ENCODE measurements at places on chromosomes 16 and 17.

DNA sequence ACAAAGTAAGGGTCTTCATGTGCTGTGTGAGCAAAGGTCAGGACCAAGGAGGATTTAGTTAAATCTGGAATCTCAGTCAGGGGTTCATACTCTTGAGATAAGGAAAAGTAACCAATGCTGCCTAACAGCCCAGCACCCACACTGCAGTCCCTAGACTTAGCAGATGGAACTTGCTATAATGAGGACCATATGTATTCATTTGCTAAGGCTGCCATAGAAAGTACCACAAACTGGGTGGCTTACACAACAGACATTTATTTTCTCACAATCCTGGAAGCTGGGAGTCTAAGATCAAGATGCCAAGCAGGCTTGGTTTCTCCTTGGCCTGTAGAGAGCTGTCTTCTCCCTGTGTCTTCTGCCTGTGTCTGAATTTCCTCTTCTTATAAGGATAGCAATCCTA, 20.8 kb downstream of the ZP2 start:
- DNase-seq = no peak

DNA sequence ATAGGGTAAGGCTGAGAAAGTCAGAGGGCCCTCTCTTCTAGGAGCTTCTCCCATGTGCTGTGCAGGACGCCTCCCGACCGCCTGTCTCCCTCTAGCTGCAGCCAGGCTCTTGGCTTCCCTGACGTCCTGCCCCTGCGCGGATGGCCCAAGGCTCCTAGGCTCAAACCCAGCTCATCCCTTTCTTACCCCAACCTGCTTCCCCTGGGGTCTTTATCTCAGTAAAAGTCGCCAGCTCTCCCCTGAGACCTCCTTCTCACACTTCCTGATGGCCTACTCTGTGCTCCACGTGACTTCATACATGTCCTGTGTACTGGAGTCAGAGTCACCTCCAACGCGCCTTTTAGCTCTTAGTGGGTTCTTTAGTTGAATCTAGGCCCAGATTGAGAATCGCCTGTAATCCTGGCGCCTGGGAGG, 1.1 kb upstream of the ZNF747 start:
- DNase-seq = peak; percentile 31

DNA sequence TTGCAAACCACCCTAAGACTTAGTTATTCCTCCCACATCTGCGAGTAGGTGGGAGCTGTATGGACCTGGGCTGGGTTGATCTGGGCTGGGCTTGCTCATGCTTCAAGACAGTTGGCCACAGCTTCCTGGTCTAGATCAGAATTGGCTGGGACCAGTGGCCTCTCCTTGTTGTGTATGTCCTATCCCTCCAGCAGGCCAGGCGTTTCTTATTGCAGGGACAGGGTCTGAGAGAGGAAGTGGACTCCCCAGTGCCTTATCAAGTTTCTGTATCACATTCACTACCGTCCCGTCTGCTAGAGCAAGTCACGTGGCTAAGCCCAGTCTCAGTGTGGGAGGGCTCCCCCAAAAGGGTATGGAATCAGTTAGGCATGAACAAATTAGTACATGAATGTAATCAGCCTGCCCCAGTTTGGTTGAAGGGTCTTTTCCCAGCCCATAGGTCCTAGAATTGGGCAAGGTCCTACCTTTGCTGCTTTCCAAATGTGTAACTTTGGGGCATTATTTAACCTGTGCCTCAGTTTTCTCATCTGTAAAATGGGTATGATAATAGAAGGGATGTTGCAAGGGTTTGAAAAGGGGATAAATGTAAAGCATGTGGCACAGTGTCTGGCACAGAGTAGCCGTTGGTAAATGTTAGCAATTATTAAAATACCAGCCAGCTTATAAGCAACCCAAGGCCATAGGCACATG, 36.0 kb downstream of the NKD1 start:
- DNase-seq = no peak

DNA sequence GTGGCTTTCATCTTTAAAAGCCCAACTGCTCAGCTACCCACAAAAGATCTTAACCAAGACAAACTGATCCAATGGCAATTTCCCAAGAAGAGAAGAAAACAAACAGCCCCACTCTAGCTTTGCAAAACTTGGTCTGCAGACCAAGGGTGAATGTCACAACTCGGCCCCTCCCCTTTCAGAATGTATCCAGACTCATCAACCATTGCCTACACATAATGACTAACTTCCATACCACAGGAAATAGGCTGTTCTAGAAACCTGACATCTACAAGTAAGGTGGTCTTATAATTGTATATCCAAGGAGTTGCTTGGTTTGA, 16.0 kb downstream of the DCUN1D3 start:
- no peak for DNase-seq

DNA sequence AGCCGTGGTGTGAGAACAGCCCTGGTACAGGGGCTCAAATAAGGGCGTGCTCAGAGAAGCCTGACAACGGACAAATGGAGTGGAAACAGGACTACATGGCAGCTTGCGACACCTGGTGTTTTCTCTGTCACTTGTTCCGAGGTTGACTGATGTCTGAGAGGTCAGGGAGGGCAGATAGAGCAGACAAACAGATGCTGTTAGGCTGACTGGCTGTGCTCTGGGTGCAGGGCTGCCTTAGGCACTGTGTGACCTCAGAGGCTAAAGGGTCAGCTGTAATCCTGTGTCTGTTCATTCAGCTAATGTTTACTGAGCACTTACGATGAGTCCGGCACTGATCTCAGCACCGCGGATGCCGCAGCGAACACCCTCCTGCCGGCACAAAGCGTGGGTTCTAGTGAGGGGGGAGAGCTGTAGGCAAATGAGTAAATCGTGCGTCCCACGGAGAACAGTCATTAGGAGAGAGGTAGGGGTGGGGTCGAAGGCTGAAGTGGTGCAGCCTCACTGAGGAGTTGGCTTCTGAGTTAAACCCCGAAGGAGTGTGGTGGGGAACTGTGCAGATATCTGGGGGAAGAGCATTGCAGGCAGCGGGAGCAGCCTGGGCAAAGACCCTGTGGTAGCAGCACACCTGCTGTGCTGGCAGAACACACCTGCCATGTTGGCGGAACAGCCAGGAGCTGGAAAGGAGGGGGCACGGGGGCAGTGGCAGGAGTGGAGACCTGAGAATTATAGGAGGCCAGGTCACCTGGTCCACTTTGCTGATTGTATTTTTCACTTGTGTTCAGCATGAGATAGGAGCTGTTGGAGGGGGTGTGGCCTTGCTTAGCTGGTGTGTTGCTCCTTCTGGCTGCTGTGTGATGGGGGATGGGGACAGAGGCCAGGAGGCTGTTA, 35.0 kb downstream of the GPT2 start:
- no peak for DNase-seq
